Activated CD4-positive, CD25-positive, alpha-beta regulatory T cell treated with anti-CD3 and anti-CD28 coated beads, Interleukin-2, amount 50 U/mL, for 24 hours (primary cell): ENCODE measurements at places on chromosomes 12 and 14.
A peak's percentile ranks its signal among the peaks of the same experiment; 100 is the strongest.

DNA sequence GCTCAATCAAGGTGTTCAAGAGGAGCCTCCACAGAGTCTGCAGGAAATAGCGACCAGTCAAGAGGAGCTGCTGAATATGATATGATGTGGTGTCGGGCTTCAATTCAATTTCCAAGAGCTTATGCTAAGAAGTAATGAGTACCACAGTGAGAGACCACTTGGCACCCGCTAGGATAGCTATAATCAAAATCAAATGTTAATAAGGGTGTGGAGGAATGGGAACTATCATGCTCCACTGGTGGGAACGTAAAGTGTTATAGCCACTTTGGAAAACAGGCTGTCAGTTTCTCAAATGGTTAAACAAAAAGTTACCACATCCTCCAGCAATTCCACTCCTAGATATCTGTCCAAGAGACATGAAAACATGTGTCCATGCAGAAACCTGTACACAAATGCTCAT lies 6.7 kb downstream of the POLR3B start:
- no peak for ATAC-seq

DNA sequence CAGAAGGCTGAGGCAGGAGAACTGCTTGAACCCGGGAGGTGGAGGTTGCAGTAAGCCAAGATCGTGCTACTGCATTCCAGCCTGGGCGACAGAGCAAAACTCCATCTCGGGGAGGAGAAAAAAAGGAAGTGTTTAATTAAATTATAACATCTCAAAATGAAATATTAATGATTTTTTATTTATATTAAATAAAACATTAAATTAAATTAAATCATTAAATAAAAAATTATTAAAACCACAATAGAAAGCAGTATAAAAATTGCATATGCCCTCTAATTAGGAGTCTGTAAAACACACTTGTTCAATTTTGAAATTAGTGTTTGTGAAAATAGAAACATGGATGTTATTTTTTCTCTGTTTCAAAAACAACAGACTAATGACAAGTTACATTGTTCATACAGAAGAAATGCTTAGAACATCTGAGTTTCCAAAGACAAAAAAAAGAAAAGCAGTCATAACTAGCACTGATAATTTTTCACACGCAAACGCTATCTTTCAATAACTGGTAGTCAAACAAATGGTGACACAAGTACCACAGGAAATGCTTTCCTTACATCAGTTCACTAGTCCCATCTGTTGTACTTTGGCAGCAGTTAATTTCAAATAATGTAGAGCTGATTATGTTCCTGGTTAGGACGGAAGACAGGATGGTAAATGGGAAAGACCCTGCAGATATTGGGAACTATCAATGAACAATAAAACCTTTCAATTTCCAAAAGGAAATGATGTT lies 54.9 kb downstream of the HECTD4 start:
- ATAC-seq: no peak

DNA sequence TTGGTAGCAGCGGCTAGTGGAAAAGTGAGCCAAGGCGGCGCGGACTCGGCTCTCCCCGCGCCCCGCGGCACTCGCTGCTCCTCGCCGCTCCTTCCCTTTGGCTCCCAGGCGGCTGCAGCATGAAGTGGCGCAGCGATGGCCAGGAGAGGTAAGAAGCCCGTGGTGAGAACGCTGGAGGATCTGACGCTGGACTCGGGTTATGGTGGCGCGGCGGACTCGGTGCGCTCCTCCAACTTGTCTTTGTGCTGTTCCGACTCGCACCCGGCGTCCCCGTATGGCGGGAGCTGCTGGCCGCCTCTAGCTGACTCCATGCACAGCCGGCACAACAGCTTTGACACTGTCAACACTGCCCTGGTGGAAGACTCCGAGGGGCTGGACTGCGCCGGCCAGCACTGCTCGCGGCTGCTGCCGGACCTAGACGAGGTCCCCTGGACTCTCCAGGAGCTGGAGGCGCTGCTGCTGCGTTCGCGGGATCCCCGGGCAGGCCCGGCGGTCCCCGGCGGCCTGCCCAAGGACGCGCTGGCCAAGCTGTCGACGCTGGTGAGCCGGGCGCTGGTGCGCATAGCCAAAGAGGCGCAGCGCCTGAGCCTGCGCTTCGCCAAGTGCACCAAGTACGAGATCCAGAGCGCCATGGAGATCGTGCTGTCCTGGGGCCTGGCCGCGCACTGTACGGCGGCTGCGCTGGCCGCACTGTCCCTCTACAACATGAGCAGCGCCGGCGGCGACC lies 225.6 kb upstream of the CRY1 start:
- no peak for ATAC-seq

GRCh38 chr14:87449016-87449415 lies 544.0 kb downstream of the GALC start:
- ATAC-seq: no peak

- ATAC-seq: no peak
Observed at GRCh38 chr14:74834692-74835392, 41.1 kb downstream of the PROX2 start.

- no peak for ATAC-seq
Observed at GRCh38 chr14:66216763-66217162, 269.4 kb upstream of the CCDC196 start.

DNA sequence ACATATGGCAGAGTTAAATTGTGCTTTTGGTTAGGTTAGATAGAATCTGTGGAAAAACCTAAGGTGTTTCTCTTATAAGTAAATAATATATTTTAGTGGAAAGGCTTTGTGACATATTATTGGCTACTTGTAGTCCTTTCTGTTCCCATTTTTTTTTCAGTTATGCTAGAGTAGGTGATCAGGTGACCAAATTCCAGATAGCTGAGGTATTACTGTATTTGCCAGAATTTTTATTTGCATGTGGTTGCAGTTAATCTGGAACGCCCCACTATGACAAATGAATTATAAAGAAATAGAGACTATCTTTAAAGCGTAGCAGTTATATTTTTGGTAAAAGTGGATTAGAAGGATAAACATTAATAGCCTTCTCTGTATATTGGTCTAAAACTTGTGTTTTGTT lies 52.0 kb downstream of the ARHGAP5 start:
- ATAC-seq: no peak

DNA sequence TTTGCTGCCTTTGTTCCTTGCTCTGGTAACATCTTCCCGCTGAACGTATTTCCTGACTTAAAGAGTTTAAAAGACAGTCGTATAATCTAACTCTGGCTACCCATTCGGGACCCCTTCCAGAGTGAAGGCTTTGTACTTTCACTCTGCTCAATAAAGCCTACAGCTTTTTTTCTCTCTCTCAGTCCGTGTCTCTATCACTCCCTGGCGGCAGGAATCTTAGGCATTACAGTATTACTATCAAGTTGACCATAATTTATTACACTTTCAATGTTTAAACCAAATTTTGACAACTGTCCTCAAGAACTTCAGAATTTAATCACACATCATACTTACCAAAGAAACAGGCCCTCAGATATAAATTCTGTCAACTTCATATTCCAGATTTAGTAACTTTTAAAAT lies 967.9 kb downstream of the FSCB start:
- ATAC-seq: no peak

GRCh38 chr12:49903700-49904423 lies at the start of gene FAIM2:
FAIM2 (minus strand) TSS chr12:49903900; CDS start chr12:49903792, 108 bp downstream.
- ATAC-seq: peak; percentile 70

DNA sequence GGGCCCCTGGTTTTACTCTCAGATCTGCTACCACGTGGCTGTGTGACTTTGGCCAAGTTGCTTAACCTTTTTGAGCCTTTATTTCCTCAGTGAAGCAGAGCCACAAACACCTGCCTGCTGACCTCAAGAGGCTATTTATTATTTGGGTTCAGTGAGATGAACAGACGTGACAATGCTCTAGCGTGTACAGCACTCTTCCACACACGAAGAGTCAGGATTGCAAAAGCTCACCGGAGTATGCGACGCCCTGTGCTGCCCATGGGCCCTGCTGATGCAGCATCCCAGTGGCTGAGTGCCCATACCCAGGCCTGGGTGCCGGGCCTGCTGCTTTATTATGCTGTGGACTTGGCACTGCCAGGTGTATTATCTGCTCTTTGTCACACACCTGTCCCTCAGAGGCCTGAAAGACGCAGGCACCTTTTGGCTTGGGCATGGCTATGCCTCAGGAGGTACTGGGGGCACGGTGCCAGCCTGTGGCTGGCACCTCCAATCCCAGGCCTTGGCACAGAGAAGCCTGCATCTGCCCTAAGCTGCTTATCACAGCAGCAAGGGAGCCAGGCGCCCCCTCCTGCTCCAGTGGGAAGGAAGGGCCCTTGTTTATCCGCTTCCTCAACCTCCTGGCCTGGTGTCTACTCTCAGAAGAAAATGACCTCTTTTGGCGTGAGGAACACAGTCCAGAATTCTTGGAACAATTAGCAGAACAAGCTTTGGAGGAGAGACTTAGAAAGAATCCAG lies 22.3 kb upstream of the TC2N start:
- ATAC-seq: no peak

- ATAC-seq: peak; percentile 72
Observed at GRCh38 chr14:92531106-92531873, 17.7 kb downstream of the RIN3 start.

- ATAC-seq: no peak
Observed at GRCh38 chr12:120239776-120240494, 25.6 kb downstream of the PXN start.

DNA sequence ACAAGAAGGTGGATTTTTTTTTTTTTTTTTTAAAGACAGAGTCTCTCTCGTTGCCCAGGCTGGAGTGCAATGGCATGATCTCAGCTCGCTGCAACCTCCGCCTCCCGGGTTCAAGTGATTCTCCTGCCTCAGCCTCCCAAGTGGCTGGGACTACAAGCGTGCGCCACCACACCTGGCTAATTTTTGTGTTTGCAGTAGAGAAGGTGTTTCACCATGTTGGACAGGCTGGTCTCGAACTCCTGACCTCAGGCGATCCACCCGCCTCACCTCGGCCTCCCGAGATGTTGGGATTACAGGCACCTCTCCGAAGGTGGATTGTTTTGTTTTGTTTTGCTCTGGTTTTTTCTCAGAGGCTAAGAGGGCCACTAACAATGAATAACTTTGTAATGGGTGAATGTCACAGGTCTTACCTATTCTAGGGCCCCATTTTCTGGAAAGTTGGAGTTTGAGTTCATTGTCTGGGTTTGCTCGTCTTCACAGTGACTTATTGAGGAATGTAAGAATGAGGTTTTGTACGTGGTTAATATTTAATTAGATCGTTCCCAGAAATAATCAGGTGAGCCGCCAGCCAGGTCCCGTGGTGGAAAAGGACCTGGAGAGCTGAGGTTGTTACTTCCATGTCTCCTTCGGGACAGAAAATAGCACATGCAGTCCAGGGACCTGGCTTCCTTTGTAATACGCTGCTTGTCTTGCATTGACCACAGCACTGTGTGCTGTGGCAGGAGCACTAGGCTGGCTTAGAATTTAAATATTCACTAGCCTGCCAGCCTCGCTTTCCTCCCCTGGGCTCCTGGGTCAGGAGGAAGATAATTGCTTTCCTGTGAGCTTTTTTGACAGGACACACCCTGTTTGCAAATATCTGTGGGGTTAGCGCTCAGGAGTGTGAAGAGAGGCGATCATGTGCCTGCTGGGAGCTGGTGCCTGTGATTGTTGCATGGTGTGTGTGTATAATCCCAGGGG lies 2.3 kb downstream of the HIP1R start:
- no peak for ATAC-seq

DNA sequence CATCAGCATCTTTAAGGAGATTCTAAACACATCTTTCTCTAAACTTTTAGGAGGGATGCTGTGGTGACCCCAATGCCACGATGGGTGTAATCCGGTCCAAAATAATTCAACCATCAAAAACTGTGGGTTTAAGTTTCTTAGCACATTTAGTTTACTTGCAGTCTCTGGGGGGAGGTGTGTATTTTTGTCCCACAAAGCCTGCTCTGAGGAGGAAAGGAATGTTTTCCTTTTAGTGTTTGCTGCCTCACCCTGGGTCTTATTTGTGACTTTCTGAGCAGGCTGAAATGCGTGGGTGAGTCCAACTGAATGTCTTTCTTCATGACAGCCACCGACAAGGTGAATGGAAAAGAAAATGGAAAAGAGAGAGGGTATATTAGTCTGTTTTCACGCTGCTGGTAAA lies 1324.7 kb downstream of the AACS start:
- ATAC-seq: no peak

DNA sequence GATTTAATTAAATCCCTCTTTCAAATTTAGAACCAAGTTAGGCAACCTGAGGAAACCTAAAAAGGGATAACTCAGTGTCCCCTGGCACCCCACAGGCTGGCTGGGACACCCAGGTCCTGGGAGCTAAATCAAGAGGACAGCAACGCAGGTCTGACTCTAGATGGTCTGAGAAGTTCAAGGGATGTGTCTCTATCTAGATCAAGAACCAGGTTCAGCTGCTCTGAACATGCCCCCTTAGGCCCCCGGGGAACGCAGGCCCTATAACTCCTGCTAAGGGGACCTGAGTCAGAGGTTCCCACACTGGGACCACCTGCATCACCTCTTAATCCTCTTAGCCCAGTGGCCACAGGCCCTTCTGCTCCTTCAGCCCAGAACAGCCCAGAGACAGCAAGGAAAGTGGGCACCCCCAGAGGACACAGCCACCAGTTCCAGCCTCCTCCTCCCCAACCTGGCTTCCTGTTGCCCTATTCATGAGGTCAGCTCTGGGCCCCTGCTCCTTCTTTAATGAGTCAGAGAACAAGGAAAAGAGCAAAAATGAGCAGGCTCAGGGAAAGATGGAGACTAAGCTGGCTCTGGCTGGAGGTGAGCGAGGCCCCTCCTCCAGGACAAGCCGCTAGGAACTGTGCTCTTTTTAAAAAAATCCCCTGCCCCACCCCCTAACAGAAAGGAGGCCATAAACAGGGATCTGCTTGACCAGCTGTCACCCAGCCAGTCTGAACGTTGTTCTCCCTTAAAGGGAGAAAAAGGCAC lies 10.8 kb downstream of the PITPNM2 start:
- ATAC-seq: no peak
